DND-41 (cell line): ENCODE measurements at places on chromosomes 7 and 10.

GRCh38 chr10:48452879-48453412 is 146.5 kb downstream of the MAPK8 start:
- peak; percentile 1 for DNase-seq

DNA sequence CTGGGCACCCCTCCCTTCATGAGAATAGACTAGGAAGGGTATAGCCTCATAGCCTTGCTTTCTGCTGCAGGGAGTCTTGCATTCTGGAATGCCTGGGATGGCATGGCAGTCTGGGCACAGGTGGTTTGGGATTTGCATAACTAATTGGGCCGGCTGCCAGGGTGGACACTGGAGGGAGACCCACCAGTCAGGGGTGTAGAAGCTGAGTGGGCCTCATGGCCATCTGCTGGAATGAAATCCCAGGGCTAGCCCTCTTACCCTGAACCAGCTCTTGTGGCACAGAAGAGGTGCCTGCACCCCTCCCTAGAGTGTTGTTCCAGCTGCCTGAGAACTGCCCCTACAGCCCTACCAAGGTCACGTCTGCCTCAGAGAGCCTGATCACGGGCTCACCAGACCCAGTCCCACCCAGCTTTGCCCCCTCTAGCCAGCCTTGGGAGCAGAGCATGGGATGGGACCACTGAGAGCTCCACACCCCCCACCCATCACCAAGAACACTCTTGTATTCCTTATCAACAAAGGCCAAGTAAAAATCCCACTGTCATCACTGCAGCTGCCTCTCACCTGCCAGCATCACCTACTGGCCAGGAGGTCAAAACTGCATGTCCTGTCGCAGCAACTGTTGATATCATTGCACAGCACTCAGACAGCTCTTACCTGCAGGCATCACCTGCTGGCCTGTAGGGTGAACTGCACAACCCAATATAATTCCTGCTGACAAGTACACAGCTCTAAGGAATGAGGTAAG is 148.9 kb downstream of the ZEB1 start:
- no peak for DNase-seq

DNA sequence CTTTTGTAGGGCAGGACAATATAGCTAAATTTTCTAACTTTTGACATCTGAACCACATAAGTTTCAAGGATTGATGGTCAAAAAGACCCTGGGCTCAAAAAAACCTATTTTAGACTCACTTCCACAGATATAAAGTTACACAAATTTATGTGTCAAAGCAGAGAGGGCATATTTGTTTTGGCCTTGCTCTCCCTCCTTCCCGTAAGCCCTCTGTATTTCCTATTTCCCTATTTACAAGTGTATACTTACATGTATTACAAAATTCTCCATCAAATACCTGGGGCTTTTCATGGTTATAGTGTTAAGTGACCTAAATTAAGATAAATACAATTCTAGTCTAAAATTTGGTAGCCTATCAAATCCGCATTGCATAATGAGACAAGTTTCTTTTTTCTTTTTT is 2.6 kb downstream of the KDM7A start:
- no peak for DNase-seq

DNA sequence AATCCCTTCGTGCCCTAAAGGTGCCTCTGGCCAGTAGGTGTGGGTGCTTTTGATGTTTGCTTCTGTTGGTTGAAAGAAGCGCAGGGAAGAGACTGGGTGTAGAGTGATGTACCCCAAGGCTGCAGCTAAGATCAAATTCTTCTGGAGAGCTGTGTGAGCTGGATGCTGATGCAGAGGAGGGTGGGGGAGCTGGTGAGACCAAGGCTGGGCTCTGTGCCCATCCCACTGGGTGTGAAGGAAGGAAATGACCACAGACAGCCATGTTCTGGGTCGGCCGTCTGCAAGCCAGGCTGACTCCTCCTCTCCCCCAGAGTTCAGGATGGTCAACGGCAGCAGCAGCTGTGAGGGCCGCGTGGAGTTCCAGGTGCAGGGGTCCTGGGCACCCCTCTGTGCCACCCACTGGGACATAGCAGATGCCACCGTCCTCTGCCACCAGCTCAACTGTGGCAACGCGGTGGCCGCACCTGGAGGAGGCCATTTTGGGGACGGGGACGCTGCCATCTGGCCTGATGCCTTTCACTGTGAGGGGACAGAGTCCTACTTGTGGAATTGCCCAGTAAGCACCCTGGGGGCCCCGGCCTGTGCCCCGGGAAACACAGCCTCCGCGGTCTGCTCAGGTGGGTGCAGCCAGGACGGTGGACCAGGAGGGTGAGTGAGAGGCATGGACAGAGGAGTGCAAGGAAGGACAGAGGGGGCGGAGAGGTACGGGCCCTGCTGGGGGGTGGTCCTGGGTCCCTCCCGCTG is 5.1 kb downstream of the SCART1 start:
- no peak for DNase-seq

GRCh38 chr10:111199587-111199986 is 122.8 kb downstream of the ADRA2A start:
- DNase-seq, result no peak

- no peak for DNase-seq
These were observed 19.4 kb downstream of the HIPK2 start for GRCh38 chr7:139758388-139758787.

DNA sequence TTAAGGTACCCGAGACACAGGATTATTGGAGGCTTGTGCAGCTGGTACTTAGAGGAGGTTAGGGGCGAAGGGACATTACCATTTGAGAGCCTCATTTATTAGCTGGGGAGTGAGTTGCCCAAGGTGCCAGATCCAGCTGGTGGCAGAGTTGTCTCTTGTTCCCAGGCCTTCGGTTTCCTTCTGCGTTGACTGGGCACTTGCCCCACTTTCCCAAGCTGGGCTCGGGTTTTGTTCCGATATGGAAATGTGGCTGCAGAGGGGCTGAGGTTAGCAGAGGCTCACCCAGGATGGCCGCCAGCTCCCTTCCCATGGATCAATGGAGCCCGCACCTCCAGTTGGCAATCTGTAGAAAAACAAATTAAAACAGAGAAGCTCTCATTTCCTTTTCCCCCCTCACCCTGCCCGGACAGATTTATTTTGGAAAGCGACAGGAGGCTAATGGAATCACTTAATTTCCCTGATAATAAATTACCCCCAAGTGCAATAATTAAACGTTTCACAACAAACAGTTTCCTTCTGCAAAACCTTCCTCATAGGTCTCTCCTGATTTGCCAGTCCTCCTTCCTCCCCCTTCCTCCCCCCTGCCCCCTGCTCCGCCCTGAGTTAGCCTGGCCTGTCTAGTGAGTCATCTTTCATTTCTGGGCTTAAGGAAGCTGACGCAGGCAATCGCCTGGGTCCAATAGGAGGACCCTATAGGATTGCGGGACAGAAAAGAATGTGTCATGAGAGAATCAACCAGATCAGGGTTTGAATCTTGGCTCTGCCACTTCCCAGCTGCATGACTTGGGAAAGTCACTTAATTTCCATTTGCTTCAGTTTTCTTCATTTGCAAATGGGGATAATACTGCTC is 51.7 kb downstream of the ADRA2A start:
- no peak for DNase-seq

- DNase-seq, result no peak
These were observed 281.1 kb downstream of the CCDC3 start for GRCh38 chr10:12720217-12720981.

GRCh38 chr10:11594589-11595394 is 16.7 kb downstream of the USP6NL start:
- no peak for DNase-seq

DNA sequence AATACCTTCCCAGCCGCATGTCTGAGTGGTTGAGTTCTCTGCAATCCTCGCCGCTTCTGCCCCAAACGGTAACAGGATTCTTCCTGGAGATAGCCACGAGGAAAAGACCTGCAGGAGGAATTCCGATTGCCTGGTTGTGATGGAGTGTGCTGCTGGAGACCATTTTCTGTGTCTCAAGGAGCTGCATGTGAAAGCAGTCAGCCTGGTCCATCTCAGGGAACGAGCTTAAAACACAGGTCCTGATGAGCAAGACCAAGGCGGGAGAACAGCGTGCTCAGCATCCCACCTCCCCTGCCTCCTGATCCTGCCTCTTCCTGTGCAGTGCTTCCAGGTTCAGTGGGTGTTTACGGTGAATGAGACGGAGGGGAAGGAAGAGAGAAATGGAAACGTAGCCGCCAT is 26.5 kb downstream of the VIPR2 start:
- DNase-seq, result no peak

- DNase-seq, result no peak
These were observed 34.7 kb downstream of the TNRC18 start for GRCh38 chr7:5388905-5389433.

DNA sequence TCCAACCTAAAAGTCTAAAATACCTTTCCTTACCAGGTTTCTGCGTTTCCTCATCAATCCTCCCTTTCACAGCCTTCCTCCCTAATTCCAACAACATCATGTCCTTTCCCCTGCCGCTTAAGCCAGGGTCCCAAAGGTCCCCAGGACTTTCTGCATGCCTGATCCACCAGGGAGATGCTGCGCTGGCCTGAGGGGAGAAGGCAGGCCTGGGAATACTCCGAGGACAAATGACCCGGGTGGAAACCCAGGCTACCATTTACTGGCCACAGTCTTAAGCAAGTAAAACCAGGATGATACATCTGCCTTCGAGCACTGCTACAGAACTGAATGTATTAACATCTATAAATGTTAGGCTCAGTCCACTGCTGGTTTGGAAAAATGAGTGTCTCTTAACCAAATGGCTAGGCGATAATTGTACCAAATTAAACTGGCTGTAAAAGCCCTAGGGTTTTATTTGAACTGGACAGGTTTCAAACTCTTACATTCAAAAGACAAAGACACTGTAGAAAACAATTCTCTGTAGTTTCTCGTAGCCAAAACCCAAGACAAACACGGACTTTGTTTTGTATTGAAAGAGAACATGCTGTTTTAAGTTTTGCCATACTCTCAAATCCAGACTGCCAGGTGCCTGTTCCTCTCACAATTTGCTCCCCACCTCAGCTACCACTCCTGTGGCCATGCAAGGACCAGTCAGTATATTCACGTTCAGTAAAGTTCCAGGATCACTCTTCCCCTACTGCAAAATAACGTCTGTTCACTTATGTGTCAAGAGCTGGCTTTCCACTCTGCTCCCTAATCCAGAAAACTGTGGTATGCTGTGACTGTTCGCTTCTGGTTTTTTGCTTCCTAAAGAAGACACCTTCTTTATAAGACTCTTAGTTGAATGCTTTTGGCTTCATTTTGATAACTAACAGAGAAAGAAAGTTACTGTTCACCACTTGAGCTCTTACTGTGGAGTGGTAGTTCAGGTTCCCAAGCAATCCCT is 145.7 kb downstream of the RNF216 start:
- DNase-seq, result no peak

GRCh38 chr10:131774681-131775085 is 126.1 kb upstream of the PPP2R2D start:
- no peak for DNase-seq

DNA sequence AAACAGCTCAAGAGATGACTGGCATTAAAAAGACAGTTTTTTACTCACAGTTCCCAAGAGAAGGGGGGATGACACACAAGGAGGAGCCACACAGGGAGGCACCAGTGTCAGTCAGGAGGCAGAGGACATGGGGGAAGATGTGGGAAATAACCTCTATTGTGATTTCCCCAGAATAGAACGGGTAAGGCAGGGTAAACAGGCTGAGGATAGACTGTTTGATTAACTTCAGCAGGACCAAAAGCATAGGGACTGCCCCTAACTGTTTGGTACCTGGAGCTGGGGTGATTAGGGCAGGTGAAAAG is 60.7 kb downstream of the RAPGEF5 start:
- no peak for DNase-seq

DNA sequence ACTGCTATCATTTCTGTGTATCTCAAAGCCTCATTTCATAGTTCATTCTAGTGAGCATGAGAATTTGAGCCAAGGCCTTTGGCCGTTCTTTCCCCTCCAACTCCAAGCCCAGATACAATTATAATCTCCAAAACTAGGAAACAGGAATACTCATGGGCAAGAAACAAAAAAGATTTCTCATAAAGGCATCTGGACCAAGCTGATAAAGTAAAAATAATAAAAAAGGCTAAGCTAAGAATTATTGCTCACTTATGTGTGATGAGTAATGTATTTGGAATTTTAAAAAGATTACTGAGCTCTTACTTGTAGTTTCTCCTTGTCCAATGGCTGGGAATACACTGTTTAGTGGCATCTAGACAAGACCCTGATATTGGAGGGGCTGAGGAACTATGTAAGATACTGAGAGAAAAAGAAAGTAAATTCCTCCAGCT is 196.4 kb upstream of the POM121L12 start:
- no peak for DNase-seq

- no peak for DNase-seq
These were observed 23.2 kb downstream of the NOLC1 start for GRCh38 chr10:102175415-102175814.

GRCh38 chr7:74032191-74032490 is 4.2 kb downstream of the ELN start:
- no peak for DNase-seq

- DNase-seq, result no peak
These were observed 61.0 kb upstream of the TMEM248 start for GRCh38 chr7:66859794-66860645.

GRCh38 chr10:121524157-121524817 is 74.0 kb downstream of the FGFR2 start:
- no peak for DNase-seq

DNA sequence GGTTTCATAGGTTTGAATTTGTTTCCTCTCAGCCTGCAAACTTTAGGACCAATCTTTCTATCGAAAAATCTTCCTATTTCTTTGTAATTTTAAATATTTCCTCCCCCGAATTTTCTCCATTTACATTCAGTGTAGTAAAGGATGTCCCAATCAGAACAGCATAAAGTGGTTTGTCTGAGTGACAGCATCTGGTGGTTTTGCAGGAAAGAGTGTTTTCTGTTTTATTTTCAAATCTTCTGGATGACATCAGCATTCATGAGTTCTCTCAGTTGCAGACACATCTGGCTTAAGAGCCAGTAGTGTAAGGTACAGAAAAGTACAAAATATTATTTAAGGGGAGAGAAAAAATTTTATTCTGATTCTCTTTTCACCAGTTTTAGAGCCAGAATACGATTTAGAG is 634.8 kb downstream of the PHTF2 start:
- DNase-seq, result no peak

DNA sequence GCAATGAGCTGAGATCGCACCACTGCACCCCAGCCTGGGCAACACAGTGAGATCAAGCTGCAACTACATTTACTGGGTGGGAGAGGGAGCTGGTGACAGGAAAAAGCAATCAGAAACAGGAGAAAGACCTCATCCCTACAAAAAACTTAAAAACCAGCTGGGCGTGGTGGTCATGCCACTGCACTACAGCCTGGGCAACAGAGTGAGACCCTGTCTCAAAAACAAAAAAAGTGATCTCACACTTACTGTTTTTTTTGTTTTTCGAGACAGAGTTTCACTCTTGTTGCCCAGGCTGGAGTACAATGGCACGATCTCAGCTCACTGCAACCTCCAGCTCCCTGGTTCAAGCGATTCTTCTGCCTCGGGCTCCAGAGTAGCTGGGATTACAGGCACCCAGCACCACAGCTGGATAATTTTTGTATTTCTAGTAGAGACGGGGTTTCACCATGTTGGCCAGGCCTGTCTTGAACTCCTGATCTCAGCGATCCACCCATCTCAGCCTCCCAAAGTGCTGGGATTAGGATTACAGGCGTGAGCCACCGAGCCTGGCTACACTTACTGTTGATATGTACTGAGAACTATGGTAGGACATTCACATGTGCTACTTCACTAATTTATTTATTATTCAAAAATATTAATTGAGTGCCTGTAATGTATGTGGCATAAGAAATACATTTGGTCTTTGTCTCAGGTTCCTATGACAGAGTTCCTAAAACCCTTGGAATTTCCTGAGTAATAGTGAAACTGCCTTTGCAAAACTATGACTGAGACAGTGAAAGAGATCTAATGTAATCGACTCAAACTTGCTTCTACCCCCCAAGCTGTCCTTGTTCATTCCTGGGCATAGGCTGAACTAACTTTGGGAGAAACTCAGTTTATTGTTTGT is 27.7 kb upstream of the NRBF2 start:
- DNase-seq, result no peak

- no peak for DNase-seq
These were observed 364.6 kb upstream of the PODXL start for GRCh38 chr7:131921016-131921415.
